ENCODE measurements at places on chromosomes 7 and 10. TPM values are rescaled to one million over a fixed set of nuclear protein-coding genes. Genes with fewer than 3 reads are reported as not detected.

Gene DHTKD1
- 50.6 TPM for total RNA-seq

DNA sequence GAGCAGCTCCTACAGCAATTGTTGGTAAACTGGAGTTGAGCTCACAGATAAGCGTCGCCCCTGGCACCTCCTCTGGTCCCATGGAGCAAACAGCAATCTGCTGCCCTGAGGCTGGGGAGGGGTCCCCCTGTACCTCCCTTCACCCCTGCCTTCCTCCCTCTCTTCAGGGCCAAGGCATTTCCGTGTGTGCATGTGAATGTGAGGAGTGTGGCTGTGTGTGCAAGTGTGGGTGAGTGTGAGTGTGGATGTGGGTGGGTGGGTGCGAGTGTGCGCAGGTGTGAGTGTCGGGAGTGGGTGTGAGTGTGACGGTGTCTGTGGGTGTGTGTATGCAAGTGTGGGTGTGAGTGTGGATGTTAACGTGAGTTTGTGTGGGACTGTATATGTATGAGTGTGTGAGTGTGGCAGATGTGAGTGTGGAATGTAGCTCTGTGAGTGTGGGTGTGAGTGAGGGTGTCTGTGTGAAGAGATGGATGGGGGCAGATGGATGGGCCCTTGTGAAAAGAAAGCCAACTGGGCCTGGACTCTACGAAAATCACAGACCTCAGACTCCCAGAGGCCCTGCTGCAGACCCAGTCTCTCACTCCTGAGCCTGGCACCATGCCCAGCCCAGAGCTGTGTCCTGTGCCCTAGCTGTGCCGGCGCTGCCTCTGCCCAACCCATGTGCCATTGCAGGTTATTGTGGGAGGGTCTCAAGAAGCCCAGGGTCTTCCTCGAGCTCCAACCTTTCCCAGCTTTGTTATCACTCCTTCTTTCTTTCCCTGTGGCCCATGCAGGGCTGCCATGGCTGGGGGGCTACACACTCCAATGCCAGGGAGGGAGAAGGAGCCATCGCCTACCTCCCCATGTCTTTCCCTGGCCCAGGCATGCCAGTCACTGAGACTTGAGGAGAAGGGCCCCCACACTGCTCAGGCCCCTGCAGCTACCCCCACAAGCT, 73.9 kb downstream of the GRID1 start:
- peak; percentile 38 for DNase-seq

DNA sequence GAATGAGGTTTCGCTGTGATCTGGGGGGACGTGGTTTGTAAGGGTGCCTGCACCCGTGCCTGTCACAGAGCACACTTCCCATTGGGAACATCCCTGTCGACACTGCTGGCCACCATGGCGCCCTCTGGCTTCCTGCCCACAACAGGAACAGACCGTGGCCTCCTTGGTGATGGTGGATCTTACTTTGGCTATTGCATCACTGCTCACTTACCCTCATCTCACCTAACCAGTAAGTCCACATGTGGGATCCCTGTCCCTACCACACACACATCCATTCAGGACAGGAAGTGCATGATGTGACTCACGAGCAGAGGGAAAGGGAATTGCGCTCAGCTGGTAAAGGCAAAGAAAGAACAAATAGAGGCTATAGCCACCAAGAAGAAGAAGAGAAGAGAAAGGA, 26.2 kb upstream of the SEC61G start:
- DNase-seq: no peak

DNA sequence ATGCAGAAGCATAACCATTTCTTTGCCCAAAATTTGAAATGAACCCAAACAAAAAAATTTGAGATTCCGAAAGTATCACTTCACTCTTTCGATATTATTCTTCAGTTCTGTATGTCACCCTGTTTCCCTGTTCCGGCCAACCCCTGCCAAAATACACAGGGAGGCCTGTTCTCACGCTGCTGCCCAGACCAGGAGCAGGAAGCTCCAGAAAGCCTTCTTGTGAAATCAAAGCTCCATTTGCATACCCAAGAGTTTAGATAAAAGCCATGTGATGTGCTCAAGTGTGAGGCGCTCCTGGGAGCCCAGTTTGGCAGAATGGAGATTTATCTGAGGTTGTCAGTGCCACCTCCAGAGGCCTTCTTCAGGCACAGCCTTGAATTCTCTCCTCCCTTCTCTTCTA, 236.2 kb downstream of the FGFR2 start:
- DNase-seq: no peak

- DNase-seq: no peak
Observed at GRCh38 chr7:157640144-157640543, 303.3 kb downstream of the DNAJB6 start.

GRCh38 chr10:4596951-4597350, 229.1 kb upstream of the AKR1E2 start:
- DNase-seq: no peak

- DNase-seq: peak; percentile 41
Observed at GRCh38 chr10:48727866-48728265, 43.2 kb downstream of the WDFY4 start.

All from endodermal cell (in vitro differentiated cells).